CD8-positive, alpha-beta memory T cell (primary cell): ENCODE measurements at places on chromosomes 2 and 18. TPM values are rescaled to one million over a fixed set of nuclear protein-coding genes. Genes with fewer than 3 reads are reported as not detected.

GRCh38 chr2:146305164-146305563, 1539.7 kb upstream of the ACVR2A start:
- no peak for DNase-seq
- H3K27ac ChIP-seq: no peak overlapping the region
- H3K4me1 ChIP-seq: no peaks in the 10 kb centered on the region
- H3K4me3 ChIP-seq: no peak overlapping the region
- no peaks in the 10 kb centered on the region for H3K36me3 ChIP-seq

- no peaks in the 10 kb centered on the region for H3K27me3 ChIP-seq
- no peaks in the 10 kb centered on the region for H3K4me1 ChIP-seq
- no peak overlapping the region for H3K27ac ChIP-seq
- no peak overlapping the region for H3K4me3 ChIP-seq
- H3K36me3 ChIP-seq: no peaks in the 10 kb centered on the region
Measured at GRCh38 chr18:48732767-48733424, 194.1 kb downstream of the CTIF start.

DNA sequence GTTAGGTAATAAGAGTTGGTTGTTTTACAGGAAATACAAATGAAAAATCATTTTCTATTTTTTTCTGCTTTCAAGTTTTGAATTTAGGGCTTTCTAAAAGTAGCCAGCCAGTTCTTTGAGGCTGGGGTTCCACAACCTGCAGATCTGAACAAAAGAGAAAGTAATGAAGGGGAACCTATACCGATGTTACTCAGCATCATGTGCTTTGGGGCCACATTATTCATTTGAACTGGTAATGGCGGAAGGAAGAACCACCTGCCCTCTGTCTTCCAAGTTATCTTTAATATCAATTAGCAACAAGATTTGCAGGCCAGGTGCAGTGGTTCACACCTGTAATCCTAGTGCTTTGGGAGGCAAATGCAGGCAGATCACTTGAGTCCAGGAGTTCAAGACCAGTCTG, 12.9 kb upstream of the MRO start:
- no peaks in the 10 kb centered on the region for H3K36me3 ChIP-seq
- H3K27ac ChIP-seq: no peak overlapping the region
- no peak for DNase-seq
- no peak overlapping the region for H3K4me3 ChIP-seq
- no peaks in the 10 kb centered on the region for H3K27me3 ChIP-seq

The GREB1L gene
- total RNA-seq: not detected

DNA sequence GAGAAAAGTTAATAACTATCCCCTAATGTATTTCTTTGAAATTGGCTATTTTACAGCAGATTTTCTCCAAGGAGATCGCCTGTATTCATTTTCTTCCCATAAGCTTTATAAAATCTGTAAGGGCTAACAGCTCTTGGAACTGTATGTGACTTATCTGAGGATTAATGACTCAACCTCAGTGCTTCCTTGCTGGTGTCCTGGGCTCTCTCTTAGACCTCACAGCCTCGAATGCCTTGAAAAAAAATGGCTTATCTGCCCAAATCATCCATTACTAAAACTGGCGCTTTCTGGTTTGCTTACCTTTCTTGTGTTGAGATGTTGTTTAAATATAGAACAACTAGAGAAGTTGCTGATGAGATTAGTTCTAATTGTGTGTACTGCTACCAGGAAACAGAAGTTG, 713.6 kb downstream of the SLC4A3 start:
- H3K4me3 ChIP-seq: no peak overlapping the region
- H3K27ac ChIP-seq: no peak overlapping the region
- no peaks in the 10 kb centered on the region for H3K36me3 ChIP-seq
- H3K4me1 ChIP-seq: no peaks in the 10 kb centered on the region
- H3K27me3 ChIP-seq: no peaks in the 10 kb centered on the region

- H3K27ac ChIP-seq: no peak overlapping the region
- H3K36me3 ChIP-seq: no peaks in the 10 kb centered on the region
- no peaks in the 10 kb centered on the region for H3K4me1 ChIP-seq
Measured at GRCh38 chr2:144683966-144684365, 164.0 kb upstream of the ZEB2 start.

The MRO gene
- 0.18 TPM for total RNA-seq

GRCh38 chr18:47287911-47288585, 36.6 kb upstream of the SKOR2 start:
- no peaks in the 10 kb centered on the region for H3K27me3 ChIP-seq
- no peak for DNase-seq
- no peak overlapping the region for H3K27ac ChIP-seq
- no peaks in the 10 kb centered on the region for H3K36me3 ChIP-seq

GRCh38 chr2:165376571-165376975, 92.9 kb upstream of the CSRNP3 start:
- no peaks in the 10 kb centered on the region for H3K27me3 ChIP-seq
- no peaks in the 10 kb centered on the region for H3K36me3 ChIP-seq

The SERPINB4 gene
- total RNA-seq: not detected

The RGPD6 gene
- total RNA-seq: 9.7 TPM

- no peaks in the 10 kb centered on the region for H3K4me1 ChIP-seq
- peaks cover 5% of the 10 kb centered on the region for H3K36me3 ChIP-seq
- no peak overlapping the region for H3K4me3 ChIP-seq
- H3K27me3 ChIP-seq: no peaks in the 10 kb centered on the region
Measured at GRCh38 chr2:108923019-108923700, 65.9 kb downstream of the EDAR start.

DNA sequence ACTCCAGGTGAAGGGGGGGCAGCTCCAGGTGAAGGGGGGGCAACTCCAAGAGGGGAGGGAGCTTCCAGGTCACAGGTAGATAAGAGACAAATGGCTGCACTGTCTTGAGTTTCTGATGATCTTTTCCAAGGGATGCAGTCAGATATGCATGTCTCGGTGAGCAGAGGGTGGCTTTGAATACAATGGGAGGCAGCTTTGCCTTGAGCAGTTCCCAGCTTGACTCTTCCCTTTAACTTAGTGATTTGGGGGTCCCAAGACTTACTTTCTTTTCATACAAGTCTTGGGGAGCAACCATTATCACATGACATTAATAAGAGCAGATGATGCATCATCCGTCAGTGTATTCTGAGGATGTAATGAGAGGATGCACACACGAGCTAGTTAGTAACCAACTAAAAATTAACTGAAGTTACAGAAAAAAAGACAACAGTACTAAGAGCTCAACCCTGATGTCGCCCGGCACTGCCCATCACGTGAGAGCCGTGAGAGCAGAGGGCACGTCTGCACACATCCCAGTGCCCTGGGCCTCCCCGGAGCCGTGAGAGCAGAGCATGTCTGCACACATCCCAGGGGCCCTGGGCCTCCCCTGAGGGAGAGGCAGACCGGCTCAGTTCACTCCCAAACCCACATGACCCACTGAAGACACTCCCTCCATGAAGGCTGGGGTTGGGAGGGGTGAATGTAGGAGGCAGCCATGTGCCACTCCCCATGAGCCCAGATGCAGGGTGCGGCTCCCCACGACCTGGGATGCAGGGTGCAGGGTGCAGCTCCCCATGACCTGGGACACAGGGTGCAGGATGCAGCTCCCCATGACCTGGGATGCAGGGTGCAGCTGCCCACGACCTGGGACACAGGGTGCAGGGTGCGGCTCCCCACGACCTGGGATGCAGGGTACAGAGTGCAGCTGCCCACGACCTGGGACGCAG, 39.4 kb downstream of the PXDN start:
- H3K36me3 ChIP-seq: no peaks in the 10 kb centered on the region
- DNase-seq: no peak
- H3K27me3 ChIP-seq: no peaks in the 10 kb centered on the region
- no peak overlapping the region for H3K4me3 ChIP-seq
- no peak overlapping the region for H3K27ac ChIP-seq

The UGT1A5 gene
- total RNA-seq: not detected

The CFC1 gene
- total RNA-seq: not detected
